ENCODE measurements at places on chromosomes 6 and 20. TPM values are rescaled to one million over a fixed set of nuclear protein-coding genes. Genes with fewer than 3 reads are reported as not detected.

The SYCP2 gene
- 3.9 TPM for polyA plus RNA-seq

The PKIB gene
- polyA plus RNA-seq: 0.71 TPM

The ECT2L gene
- 0.29 TPM for polyA plus RNA-seq

The AURKA gene
- 7.0 TPM for polyA plus RNA-seq

The HSPA12B gene
- polyA plus RNA-seq: 21.4 TPM

The ARMH2 gene
- not detected for polyA plus RNA-seq

The TMEM151B gene
- 0.25 TPM for polyA plus RNA-seq

The SPATA25 gene
- polyA plus RNA-seq: 10.3 TPM

The LAMA4 gene
- 135 TPM for polyA plus RNA-seq

The SLC22A7 gene
- polyA plus RNA-seq: not detected

The SALL4 gene
- 0.38 TPM for polyA plus RNA-seq

DNA sequence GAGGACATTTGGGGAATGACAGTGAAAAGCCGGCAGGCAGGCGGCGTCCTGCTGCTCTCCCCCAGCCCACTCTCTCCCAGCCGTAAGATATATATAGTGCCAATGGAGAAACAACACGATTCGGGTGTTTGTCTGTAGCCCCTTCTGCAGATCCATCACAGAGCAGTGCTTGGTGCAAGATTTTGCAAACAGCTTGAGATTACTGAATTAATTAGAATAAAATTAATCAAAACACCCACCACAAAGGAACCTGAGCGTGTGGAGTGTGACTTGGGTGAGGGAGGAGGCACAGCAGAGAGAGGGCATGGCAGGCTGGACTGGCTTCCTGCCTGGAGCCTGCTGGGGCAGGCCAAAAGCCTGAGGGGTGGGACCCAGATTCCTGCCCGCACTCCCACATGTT lies 28.8 kb upstream of the CCDC167 start:
- DNase-seq: no peak

- DNase-seq: no peak
These were observed 118.3 kb downstream of the PSMB1 start for GRCh38 chr6:170434821-170435155.

DNA sequence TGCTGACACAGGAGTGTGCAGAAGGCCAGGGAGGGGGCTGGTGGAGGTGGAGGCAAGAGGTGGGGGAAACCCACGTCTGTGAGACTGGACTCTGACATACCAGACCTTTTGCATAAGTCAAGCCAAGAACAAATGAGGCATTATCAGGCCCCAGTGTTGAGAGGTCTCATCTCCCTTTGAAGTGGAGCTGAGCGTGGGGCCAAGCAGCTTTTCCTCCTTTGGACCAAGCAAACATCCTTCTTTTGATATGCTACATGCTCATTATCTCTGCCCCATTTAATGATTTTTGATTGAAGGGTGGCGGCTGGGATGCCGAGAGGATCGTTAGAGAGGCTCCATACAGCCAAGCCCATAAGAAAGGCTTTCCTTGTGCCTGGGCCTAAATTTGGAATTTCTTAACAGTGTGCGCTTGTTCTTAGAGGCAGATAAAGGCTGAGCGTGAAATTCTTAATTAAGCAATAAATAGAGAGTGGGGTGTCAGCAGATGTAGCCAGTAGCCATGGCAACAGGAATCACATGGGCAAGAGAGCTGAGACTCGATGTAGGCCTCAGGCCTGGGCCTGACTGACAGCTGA lies 244.5 kb downstream of the PKHD1 start:
- no peak for DNase-seq

GRCh38 chr20:40073535-40074111 lies 615.4 kb downstream of the MAFB start:
- no peak for DNase-seq

GRCh38 chr20:44406572-44407137 lies 51.2 kb downstream of the HNF4A start:
- DNase-seq: no peak

- no peak for DNase-seq
These were observed 23.9 kb downstream of the TRERF1 start for GRCh38 chr6:42427871-42428270.

DNA sequence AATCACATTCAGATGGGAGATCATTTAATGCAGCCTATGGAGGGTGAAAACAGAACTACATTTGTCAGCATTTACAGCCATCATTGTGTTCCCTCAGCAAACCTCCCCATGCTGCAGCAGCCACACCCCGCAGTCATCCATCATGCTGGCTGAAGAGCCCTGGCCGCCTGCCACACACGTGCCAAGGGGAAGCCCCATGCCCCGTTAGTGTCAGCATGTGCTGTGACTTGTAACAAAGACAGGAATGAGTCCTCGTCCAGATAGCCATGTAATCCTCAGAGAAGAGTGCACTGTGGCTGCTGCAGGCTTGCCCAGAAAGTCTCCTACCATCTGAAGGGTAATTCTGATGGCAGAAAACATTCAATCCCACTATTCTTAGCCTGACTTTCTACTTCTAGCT lies 1097.8 kb downstream of the KIF16B start:
- no peak for DNase-seq

GRCh38 chr6:138109042-138109997 lies 2.1 kb upstream of the PERP start:
- peak; percentile 24 for DNase-seq

GRCh38 chr6:134721060-134721405 lies 228.9 kb downstream of the ALDH8A1 start:
- DNase-seq: no peak

- no peak for DNase-seq
These were observed 184.6 kb downstream of the QKI start for GRCh38 chr6:163599136-163599535.

- DNase-seq: no peak
These were observed 92.0 kb downstream of the RNASET2 start for GRCh38 chr6:166864333-166864732.

DNA sequence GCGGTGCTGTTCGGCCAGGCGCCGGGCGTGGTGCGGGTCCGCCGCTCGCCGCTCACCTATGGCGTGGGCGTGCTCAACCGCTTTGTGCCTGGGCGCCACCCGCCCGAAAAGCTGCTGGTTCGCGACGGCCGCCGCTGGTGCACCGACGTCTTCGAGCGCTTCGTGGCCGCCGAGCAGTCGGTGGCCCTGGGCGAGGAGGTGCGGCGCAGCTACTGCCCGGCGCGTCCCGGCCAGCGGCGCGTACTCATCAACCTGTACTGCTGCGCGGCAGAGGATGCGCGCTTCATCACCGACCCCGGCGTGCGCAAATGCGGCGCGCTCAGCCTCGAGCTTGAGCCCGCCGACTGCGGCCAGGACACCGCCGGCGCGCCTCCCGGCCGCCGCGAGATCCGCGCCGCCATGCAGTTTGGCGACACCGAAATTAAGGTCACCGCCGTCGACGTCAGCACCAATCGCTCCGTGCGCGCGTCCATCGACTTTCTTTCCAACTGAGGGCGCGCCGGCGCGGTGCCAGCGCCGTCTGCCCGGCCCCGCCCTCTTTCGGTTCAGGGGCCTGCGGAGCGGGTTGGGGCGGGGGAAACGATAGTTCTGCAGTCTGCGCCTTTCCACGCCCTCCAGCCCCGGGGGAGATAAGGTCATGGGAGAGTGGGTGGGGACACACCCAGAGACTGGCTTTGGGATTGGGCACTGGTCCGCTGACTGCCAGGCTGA lies 15.7 kb downstream of the ADISSP start:
- DNase-seq: no peak

DNA sequence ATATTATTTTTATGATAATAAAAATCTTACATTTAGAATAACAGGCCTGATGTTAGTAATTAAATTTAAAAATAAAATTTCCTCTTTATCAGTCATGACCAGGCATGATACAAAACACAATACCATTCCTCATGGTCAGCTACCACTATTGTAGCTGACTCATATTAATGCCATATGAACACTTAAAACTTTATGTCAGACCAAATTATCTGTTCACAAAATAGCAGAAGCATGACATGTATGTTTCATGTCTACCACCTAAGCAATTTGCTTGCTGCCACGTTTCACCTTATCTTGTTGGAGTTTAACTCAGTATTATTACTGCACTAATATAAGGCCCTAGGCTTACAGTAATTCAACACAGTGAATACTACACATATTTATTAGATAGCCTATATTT lies 65.7 kb downstream of the HTR1B start:
- no peak for DNase-seq

- DNase-seq: no peak
These were observed 263.5 kb downstream of the TMEM242 start for GRCh38 chr6:157059781-157060180.

DNA sequence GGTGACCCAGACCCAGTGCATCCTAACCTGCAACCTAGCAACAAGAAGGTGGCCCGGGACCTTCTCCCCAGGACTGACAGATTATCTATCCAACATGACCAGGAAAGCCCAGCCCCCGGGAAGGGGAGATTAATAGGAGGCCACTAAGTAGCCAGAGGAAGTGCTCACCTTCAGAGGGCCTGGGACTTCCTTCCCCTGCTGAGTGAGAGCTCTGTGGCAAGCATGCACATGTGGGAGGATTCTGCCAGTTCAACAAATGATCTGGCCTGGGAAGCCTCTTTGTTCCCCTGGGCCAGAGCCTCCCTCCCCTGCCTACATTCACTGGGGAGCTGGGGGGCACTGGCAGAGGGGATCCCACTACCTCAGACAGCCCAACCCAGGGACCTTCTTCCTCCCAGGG lies 39.6 kb downstream of the SHLD1 start:
- no peak for DNase-seq

- DNase-seq: no peak
These were observed 157.0 kb upstream of the SGK1 start for GRCh38 chr6:134474955-134475354.

DNA sequence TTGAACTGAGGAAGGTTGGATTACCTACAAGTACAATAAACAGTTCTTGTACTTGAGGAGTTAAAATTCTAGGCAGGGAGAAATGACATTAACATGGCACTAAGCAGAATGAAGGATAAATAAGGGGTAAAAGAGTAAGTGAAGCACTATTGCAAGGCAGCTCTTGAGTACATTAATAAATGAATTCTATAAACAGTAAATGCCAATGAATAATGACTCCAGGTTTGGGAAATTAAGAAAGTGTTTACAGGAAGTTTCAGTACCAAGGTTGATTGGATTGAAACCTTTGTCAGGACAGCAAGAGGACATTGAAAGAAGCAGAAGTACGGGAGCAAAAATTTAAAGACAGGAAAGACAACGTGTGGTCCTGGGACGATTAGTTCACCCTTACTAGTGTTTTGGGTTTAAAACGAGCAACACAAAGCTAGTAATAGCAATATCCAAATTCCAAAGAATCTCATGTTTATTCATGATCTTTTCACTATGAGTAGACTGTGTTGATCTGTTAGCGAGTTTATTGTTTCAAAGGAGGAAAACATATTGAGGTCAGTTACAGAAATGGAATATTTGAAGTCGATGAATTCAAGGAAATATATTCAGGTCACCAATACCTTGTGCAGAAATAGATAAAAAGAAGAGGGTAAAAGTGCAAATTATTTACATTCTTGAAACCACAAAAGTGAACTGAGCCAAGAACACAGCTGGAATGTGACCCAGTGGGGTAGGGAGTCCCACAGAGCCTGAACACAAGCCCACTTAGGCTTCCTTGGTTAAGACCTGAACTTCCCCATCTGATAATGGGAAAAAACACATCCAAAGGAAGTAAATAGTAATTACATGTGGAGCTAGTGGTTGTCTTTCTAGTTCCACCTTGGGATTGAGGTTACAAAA lies 80.8 kb downstream of the MKKS start:
- no peak for DNase-seq

GRCh38 chr20:36672991-36673390 lies 27.0 kb upstream of the SLA2 start:
- no peak for DNase-seq

GRCh38 chr20:45427236-45428149 lies 11.6 kb downstream of the PIGT start:
- no peak for DNase-seq

GRCh38 chr20:20489054-20489453 lies 121.2 kb downstream of the INSM1 start:
- no peak for DNase-seq

All from forelimb muscle (tissue), 1 donor.